ENCODE measurements at places on chromosomes 6 and 20.
A peak's percentile ranks its signal among the peaks of the same experiment; 100 is the strongest.

DNA sequence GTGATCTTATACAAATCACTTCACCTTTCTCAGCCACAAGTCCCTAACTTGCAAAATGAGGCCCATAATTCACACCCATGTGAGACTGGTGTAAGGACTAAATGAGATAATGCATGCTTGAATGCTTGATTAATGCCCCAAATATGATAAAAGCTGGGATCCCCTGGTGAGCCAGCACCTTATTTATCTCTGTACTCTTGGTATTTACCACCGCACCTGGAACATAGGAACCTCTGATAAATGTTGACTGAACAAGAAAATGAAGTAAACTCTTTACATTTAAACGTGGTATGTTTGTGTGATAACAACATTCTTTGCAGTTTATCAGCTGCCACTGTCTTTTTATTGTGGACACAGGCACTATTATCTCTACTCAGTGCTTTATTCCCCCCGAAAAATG lies 2.5 kb upstream of the APOBEC2 start:
- no peak for DNase-seq

- DNase-seq = no peak
Measured at GRCh38 chr20:52649727-52650126, 322.4 kb upstream of the TSHZ2 start.

DNA sequence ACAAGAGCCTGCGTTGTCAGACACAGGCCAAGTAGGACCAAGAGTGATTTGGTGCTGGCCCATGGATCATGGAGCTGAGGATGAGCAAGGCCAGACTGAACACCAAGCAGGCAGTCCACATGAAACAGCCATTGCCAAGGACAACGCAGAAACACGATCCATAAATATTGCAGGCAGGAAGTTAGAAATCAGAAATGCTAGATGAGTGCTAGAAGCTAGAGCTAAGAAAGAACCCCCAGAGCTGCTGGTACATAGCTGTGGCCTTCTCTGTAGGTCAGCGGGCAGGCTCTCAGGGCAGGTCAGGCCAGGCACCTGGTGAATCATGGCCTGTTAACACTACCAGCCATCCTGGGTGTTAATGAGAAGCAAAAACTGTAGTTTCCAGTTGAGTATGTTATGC lies 119.7 kb downstream of the ALDH8A1 start:
- DNase-seq = no peak

DNA sequence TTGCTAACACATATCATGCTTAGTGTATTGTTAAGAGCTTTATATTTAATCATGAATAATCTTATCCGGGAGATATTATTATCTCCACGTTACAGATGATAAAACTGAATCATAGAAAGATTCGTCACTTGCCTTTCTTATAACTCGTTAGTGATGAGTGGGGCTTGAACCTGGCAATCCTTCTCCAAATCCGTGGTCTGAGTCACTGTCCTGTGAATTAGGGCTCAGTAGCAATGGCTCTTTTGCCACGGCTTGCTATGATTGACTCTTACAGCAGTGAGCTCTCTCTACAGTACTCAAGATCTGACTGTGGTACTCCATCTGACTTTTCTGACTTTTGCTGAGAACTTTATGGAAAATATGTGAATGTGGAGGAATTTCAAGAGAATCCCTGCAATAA lies 246.9 kb downstream of the PACRG start:
- peak; percentile 28 for DNase-seq

GRCh38 chr6:170405311-170405975 lies 98.9 kb downstream of the FAM120B start:
- DNase-seq = no peak

GRCh38 chr20:6000871-6001270 lies 50.4 kb downstream of the MCM8 start:
- DNase-seq = no peak

DNA sequence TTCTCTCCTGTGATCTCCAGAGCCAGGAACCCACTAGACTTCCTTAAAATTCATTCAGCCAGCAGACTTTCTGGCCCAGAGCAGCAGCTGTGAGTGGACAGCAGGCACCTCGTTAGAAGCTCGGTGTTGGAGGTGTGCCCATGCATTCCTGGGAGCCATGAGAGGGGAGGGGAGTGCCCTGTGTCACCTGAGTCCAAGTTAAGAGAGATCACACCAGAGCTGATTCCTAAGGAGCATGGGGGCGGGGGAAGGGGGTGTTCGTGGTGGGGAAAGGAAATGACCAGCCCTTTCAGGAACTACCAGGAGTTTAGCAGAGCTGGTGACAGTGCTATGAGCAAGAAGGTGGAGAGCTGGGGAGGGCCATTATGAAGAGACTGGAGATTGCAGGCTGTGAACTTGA lies 46.9 kb downstream of the GFRA4 start:
- DNase-seq = no peak

DNA sequence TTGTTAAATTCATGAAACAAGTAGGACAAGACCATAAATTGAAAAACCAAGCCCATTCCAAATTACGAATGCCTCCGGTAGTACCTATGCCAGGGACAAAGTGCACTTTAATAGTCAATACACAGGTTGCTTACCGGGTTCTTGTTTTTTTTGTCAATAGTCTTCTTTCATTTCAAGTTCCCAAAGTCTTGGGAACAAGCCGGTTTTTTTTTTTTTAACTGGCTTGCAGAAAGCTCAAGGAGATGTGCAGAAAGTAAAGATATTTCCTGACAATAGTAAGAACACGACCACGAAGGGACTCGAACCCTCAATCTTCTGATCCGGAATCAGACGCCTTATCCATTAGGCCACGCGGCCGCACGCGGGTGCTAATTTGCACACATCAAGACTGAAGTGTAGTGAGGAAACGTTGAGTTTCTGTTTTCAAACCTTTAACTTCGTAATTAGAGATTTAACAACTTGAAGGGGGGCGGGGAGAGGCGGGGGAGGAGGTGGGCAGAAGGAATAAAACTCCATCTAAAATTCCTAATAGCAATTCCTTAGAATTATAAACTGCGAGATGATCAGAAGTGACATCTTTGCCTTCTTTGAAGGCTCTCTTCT lies 181.0 kb downstream of the TRIM27 start:
- no peak for DNase-seq

GRCh38 chr20:24950128-24950835 lies 1.2 kb downstream of the CST7 start:
- no peak for DNase-seq

GRCh38 chr20:50014570-50015562 lies 32.1 kb downstream of the SNAI1 start:
- DNase-seq = no peak

GRCh38 chr20:19654921-19655320 lies 103.1 kb upstream of the RIN2 start:
- DNase-seq = no peak

DNA sequence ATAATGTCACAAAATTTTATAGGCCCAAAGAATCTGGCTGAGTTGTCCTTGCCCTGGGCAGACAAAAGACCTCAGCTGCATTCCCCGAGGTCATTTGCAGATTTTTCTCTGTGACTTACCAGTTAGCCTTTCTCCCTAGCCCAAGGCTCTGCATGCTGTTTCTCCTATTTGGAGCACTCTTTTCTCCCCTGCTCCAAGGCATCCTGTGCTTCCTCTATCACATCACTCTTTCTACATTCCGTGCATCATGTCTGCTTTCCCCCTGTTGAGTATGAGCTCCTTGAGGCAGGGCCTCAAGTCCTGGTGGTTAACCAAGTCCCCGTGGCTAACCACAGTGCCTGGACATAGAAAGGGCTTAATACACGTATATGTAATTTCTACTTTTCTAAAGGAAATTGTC lies 593 bp upstream of the GSTA3 start:
- no peak for DNase-seq

- DNase-seq = no peak
Measured at GRCh38 chr6:41331401-41332150, 3.8 kb upstream of the NCR2 start.

DNA sequence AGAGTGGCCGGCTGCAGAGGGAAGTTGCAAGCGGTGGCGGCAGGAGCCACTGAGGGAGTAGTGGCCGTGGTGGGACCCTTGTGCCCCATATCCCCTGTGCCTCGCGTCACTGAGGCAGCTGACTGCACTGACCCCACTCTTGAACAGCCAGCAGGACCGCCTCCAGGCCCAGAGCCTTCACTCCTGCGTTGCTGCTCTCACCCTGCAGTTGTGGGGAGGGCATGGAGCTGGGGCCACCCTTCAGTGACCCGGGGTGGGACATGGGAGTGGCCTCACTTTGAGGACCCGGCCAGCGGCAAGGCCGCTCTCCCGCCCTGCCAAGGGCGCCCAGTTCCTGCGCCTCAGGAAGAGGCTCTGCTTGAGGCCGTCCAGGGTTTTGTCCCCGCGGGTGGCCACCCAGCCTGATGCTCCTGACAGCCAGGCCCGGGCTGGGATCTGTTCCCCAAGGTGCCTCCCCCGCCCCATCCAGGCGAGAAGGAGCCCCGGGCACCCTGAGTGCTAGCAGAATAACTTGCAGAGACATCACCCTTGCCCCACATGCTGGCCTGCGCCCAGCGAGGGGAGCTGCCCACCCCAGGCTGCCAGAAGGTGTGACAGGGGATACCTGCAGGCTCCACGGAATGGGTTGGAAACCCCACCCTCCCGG lies 44.4 kb downstream of the HLA-DRA start:
- no peak for DNase-seq

DNA sequence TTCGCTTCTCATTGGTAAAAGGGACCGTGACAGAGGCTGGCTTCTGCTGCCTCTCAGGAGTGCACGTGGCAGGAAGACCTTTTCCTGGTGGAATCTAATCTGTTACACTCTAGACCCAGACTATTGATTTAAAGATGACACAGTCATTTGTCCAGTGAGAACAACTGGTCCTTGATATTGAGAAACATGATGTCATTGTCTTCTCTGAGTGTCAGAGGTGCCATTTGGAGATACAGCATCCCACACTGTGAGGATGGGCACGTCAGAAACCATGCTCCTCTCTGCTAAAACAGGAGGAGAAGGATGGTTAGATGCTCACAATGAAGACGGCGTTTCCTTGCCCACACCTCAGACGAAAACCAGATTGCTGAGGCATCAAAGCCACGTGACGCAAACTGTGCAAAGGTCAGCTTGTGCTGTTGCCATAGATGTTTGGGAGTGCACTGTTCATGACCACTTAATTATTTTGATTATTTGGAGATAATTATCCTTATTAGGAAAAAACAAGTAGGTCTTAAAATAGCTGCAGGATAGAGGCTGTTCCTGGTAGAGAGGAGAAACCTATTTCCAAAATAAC lies 169.0 kb downstream of the SMOC2 start:
- no peak for DNase-seq

DNA sequence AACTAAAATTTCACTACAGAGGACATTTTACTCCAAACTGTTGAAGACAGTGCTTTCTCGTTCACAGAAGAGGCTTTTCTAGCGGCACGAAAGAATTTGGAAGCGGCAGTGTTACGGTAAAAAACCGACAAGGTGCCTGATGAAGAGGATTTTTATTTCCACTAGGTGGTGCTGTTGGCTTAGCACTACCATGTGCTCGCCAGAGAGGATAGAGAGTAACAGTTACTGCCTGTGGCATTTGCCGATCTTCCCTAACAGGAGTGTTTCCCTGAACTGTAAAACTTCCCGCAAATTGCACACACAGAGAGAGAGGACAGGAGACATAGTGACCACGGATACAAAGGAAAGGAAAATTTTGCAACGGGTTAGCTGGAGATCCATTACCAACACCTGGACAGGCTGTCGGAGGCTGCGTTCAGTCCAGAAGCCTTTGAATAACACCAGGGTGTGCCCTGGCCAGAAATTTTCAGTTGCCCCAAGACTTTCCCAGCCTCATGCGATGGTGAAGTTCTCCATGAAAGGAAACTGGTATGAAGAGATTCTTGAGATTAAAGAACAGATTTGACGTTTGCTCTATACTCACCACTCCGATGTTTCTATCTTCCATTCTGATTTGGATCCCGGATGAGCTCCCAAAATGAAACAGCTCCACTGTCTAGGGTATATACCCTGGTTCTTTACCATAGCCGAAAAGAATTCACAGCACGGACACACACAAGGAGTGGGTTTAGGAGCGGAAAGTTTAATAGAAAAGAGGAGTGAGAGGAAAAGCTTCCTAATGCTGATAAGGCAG lies 48.1 kb downstream of the HLA-DPB1 start:
- DNase-seq = peak; percentile 17

DNA sequence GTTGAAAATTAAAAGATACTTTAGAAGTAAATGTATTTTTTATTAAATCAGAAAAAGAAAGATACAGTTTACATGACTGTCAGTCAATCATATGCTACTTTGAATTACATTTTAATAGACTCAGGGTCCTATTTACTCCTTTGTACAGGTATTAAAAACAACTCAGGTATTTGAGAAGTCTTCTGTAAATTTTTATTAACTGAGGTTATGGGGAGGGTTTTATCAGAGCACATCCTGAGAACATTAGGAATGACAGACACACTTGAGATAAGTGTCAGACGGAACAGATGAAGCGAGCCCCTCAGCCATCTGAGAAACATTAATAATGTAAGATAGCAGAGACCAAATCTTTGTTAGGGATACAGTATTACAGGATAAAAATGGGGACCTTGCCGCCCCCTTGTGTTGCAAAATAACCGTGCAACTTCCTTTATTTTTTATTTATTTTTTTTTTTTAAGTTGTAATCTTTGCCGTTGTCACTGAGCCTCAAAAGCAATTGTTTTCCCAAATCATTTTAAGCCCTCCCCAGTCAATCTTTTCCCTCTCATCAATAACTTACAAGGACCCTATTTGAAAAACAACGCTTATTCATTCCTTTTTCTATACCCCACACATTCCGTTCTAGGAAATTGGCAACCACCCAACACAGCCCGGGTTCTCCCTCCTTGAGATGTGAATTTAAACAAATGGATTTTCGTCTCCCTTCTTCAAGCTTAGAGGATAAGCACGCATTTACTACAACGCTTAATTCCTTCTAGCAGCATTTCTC lies 126.7 kb downstream of the BCAS1 start:
- DNase-seq = no peak

DNA sequence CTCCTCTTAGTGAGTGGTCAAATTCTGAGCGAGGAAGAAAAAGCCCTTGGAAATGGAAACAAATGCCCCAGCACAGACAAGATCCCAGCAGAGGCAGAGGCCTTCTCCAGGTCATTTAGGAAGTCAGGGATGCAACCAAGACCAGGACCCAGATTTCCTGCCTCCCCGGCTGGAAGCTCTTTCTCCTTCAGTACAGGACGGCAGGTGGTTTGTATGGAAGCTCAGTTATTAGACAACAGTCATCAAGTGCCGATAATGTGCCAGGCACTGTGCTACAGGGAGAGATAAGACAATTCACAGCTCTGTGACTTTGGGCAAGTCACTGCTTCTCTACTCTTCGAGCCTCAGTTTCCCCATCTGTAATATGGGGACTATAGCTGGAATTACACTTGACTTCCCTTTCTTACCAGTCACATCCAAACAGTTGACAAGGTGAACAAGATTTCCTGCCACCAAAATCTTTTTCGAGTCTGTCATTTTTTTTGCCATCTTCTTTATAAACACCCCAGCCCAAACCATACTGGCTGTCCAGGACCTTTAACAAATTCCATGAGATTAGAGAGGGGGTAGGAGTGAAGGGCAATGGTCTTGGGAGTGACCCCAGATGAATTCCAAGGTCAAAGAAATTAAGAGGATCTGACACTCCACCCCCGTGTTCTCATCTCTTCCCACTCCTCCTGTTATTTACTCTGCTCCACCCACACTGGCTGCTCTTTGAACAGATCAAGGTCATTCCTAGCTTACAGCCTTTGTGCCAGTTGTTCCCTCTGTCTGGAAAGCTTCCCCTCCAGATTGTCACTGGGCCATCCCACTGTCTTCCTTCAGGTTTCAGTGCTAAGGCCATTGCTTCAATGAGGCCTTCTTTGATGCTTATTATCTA lies 6.0 kb downstream of the MMP9 start:
- no peak for DNase-seq
